ENCODE measurements at places on chromosomes 3 and 15.

- DNase-seq: no peak
Observed at GRCh38 chr3:5198986-5199731, 11.7 kb downstream of the EDEM1 start.

DNA sequence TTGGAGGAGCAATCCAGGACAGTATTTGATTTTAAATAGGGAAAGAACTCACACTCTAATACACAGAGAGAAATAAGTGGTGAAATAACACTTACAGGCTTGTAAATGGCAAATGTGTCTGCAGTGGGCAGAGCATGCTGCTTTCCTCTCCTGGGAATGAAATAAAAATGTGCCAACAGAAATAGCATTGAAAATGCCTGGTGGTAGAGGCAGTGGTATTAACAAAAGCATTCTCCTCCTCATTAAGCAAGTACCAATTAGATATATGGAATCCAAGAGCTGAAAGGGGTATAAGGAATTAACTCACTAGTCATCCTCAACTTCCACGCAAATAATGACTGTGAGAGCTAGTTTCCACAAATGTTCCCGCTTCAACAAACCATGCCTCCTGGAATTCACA lies 364.1 kb upstream of the KCNMB2 start:
- no peak for DNase-seq

DNA sequence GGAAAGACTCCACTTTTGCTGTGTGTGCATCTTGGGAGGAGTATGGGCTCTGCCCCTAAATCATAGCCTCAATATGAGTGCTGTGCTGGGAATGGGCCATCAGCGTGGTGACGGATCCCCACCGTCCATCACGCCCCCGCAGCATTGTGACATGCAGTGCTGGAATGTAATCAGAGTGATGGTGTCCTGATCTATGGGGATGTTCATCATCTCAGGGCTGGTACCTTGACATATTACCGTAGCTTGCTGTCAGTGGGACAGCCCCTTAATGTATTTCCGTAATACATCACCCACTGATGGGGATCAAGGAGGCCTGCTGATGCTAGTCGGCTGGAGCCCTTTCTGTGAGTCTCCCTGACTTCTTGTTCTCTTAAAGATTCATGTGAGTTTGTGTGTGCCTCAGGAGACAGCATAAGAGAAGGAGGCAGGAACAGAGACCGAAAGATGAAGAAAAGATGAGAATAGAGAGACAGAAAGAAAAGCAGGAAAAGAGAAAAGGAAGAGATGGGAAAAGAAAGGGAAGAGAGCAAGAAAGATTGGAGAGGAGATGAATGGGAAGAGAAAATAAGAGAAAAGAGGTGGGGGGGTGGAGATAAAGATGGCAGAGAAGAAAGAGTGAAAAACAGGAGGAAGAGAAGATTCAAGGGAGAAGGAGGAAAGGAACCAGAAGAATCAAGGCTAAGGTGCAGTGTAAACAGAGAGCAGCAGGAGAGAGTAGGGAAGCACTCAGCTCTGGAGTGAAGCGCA lies 183.7 kb downstream of the RPLP1 start:
- DNase-seq: no peak

DNA sequence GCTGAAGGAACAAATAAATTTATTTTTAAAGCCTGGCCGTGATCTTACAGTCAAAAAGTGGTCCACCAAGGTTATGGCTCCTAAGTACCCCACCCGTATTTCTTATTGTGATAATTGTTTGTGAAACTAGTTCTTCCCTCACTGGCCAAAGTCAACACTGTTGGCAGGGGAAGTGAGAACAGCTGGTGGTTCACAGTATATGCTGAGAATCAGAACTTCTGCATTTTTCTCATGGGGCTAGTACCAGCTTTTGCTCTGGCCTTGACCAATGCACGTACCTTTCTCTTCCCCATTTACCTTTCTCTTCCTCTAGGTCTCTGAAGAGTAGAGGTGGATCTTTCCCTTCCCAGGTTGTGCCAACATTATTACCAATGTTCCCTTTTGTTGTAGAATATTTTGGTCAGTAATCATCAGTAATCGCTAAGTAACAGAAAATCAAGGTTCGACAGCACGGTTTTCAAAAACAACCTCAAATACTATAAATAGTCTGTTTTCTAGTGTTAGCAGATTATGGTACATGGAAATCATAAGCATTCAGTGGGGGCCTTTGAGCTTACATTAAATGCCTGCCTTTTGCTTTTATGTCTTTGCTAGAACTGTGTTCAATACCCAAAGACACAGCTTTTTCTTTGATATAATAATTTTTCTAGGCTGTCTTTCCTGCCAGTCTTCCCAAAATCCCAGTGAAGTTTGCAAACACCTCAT lies 268.0 kb downstream of the LPP start:
- no peak for DNase-seq

DNA sequence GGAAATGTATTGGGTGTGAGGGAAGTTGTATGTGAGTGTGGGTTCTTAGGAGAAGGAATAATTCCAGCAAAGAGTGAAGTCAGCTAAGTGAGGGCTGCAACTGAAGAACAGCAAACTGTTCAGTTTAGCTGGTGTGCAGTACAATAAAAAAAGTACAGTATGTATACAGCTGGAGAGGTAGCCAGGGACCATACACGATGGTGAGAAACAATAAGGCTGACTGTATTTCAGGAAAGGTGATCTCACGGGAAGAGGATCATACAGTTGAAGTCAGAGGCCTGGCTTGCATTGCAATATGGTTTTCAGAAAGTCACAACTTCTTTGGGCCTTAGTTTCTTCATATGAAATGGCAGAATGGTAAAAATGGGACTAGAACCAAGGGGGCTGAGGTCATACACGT lies 222.4 kb downstream of the NEK10 start:
- DNase-seq: no peak

- no peak for DNase-seq
Observed at GRCh38 chr3:140499114-140499757, 178.6 kb upstream of the TRIM42 start.

GRCh38 chr15:89728254-89728653 lies 22.8 kb downstream of the MESP1 start:
- no peak for DNase-seq

DNA sequence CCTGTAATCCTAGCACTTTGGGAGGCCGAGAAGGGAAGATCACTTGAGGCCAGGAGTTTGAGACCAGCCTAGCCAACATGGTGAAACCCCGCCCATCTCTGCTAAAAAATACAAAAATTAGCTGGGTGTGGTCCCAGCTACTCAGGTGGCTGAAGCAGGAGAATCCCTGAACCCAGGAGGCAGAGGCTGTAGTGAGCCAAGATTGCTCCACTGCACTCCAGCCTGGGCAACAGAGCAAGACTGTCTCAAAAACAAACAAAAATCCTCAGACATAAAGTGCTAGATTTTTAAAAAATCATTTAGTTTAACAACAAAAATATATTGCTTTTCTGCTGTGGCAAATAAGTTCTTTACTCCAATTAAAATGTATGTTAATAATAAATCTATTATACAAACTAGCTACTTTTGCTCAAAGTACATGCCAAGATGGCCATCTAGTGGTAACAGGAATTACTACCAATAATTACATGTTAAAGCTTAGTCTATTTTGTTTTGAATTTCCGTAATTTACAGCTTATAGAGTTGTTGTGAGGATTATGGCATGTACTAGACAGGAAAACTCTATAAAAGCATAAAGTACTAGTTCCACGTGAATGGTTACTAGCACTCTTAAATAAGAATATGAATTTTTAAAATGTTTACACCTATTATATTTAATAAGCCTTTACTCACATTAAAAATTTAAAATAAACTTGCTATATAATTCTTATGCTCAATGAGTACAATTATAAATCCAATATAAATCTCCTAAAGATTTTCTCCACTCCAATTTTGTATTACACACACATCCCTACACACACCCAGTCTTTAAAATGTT lies 39.0 kb downstream of the GABPB1 start:
- peak; percentile 12 for DNase-seq

- DNase-seq: no peak
Observed at GRCh38 chr3:2540115-2540514, 441.4 kb downstream of the CNTN4 start.

- DNase-seq: no peak
Observed at GRCh38 chr3:143216709-143217182, 97.2 kb downstream of the CHST2 start.

DNA sequence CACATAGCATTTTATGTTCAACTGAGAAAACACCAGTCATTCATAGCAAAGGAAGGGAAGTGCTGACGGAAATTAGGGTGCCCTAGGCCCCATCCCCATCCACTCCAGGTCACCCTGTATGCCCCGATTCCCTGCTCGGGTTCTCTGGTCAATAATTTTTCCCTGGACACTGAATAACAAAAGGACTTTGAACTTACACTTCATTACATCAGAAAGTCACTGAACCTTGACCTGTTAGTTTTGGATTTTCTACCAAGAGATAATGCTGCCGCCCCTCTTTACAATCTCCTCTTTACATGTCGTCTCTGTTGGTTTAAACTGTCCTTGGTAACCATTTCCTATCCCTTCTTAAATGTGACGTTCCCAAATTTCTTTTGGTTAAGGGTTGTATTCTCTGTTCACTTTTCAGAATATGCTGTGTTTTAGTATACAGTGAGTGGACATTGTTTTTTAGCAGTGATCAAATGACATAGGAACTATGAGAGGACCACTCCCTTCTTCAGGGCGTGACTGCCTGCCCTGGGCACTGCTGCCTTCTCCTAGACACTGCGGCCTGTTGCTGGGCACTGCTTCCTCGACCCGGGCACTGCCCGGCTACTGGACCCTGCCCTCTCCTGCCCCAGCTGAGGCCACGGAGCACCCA lies 13.6 kb upstream of the AHSG start:
- DNase-seq: no peak

DNA sequence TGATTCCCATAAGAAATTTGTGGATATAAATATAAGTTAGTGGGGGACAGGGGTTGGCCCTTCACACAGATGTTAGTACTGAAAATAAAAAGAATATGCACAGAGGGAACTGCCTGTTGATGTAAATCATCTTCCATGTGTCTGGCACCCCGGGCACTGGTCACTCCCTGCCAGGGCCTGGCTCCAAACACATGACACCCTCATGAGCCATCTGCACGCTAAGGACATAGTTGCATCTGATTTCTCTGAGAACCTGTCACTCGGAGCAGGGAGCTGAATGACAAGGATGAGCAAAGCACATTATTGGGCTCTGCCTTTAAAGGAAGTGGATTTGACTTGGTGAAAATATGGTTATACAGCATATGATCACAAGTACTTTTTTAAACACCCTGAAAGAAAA lies 66.2 kb upstream of the TSC22D2 start:
- no peak for DNase-seq

DNA sequence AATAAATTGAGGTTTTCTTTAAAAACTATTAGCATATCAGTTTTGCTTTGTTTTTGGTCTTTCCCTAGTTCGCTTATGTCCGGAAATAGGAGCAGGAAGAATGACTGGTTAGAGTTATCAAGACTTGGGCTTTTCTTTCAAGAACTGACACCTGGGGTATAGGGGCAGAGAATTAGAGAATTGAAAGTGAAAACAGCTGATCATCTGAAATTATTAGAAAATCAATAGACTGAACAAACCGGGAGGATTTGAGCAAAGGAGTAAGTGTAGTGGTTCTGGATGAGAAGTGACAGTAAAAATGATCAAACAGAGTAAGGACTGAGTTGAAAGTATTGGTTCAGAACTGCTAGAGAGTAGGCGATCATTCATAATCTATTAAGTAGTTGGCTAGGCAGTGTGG lies 6.0 kb downstream of the MINDY2 start:
- DNase-seq: no peak

DNA sequence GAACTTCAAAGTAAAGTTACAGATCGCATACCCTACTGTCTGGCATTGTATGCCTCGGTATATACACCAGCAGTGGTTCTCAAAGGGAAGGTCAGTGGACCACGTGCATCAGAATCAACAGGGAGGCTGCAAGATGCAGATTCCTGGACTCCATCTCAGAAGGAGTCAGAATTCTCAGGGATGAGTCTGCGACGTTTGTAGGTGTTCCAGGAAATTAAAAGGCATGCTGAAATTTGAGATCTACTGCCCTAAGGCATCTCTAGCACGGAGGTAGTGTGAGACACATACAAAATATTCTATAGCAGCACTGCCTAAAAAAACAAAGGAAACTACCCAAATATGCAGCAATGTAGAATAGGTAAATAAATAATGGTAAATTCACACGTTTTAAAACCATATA lies 136.8 kb upstream of the BNIP2 start:
- DNase-seq: no peak

- no peak for DNase-seq
Observed at GRCh38 chr3:46097691-46098241, 70.5 kb upstream of the XCR1 start.

DNA sequence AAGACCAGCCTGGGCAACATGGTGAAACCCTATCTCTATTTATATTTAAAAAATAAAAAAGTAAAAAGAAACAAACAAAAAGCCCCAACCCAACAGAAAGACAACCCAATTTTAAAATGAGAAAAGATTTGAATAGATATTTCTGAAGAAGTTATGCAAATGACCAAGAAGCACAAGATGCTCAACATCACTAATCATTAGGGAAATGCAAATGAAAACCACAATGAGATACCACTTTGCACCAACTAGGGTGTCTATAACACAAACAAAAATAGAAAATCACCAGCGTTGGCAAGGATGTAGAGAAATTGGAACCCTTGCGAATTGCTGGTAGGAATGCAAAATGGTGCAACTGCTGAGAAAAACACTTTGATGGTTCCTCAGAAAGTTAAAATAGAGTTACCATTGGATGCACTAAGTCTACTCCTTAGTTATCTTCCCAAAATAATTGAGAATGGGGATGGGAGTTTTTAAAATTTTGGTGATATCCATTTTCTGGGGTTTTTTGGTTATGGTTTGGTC lies 45.8 kb upstream of the CCNB2 start:
- DNase-seq: no peak

DNA sequence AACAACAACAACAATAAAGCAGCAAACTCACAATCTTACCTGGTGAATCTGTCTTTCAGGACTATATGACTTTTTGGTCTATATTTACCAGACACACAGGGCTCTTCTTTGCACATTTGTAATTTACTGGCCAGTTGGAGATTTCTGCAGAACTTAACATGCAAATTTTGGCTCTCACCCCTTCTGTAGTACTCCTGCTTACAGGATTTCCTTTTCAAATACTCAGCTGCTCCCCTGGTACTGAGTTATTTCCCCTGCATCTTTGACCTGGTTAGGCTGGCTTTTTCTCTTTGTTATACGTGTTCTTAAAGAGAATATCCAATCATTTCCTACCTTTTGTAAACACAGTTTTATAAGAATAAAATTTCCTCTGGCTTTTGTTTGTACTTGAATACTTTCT lies 228.0 kb downstream of the MBNL1 start:
- DNase-seq: no peak
